ENCODE measurements at places on chromosomes 12 and 14. TPM values are rescaled to one million over a fixed set of nuclear protein-coding genes. Genes with fewer than 3 reads are reported as not detected.
A peak's percentile ranks its signal among the peaks of the same experiment; 100 is the strongest.

The NELL2 gene
- total RNA-seq, result not detected

The ATP5MC2 gene
- total RNA-seq, result 299 TPM

The RBMS2 gene
- 79.0 TPM for total RNA-seq

The PSMB5 gene
- total RNA-seq, result 243 TPM

The STXBP6 gene
- total RNA-seq, result 16.8 TPM

DNA sequence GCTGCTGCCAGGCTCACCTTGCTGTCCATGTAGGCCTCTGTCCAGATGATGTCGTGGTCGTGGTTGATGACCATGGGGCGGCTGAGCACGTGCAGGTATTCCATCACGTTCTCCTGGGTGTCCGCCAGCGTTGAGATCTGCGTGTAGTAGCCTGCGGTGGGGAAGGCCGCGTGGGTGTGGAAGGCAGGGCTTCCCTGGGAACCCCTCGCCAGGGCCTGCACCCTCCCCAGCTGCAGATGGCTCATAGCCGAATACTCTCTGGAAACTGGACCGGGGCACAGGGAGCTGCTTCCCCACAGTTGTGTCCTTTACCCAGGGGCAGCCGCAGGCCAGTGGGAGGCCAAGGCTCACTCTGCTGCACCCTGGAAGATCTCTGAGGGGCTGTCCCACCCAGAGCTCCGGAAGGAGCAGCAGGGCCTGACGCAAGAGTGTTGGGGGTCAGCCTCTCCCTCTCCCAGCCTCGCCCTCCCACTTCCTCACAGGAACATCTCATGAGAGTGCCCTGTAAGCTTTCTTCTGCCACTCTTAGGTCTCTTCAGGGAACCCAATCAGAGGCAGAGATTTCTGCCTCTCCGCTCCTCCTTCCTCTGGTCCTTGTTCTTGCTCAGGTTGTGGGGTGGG, 35.5 kb downstream of the CACNA2D4 start:
- no peaks in the 10 kb centered on the region for H3K4me1 ChIP-seq
- H3K36me3 ChIP-seq, result no peaks in the 10 kb centered on the region
- H3K27me3 ChIP-seq, result peaks cover 50% of the 10 kb centered on the region
- H3K27ac ChIP-seq, result no peak overlapping the region

DNA sequence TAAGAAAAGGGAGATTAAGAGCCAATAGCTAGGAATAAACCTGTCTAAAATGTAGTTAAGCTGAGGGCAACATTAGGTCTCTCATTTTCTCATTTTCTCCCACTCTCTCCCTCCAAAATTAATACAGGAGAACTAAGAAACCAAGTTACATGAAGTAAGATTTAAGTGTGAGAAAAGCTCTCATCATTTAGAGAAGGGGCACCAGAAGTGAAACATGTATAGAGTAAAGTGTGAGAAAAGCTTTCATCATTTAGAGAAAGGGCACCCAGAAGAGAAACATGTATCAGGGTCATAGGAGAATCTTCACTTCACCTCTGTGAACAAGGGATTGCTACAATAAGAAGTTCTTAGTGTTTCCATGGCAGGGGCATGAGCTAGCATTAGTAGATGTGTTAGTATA, 132.4 kb upstream of the CNTN1 start:
- H3K27me3 ChIP-seq, result no peaks in the 10 kb centered on the region
- no peaks in the 10 kb centered on the region for H3K4me1 ChIP-seq
- no peak overlapping the region for H3K27ac ChIP-seq
- 0 out of 2 replicates have a peak, but pooled peaks cover 5% of the 10 kb centered on the region for H3K36me3 ChIP-seq
- DNase-seq, result no peak

- H3K4me1 ChIP-seq, result peaks cover 13% of the 10 kb centered on the region
- DNase-seq, result no peak
- H3K27ac ChIP-seq, result no peak overlapping the region
- peak overlapping the region; percentile 46 for H3K4me3 ChIP-seq
- no peaks in the 10 kb centered on the region for H3K36me3 ChIP-seq
Observed at GRCh38 chr14:53963320-53964227, 6.9 kb upstream of the BMP4 start.

GRCh38 chr14:51087031-51087441, 7.9 kb downstream of the TRIM9 start:
- H3K27ac ChIP-seq, result no peak overlapping the region
- peaks cover 3% of the 10 kb centered on the region for H3K27me3 ChIP-seq
- no peak overlapping the region for H3K4me3 ChIP-seq
- H3K4me1 ChIP-seq, result no peaks in the 10 kb centered on the region

- no peak for DNase-seq
- H3K4me3 ChIP-seq, result no peak overlapping the region
- no peaks in the 10 kb centered on the region for H3K36me3 ChIP-seq
- H3K27me3 ChIP-seq, result no peaks in the 10 kb centered on the region
- no peak overlapping the region for H3K27ac ChIP-seq
- no peaks in the 10 kb centered on the region for H3K4me1 ChIP-seq
Observed at GRCh38 chr14:97428808-97429440, 631.7 kb downstream of the VRK1 start.

DNA sequence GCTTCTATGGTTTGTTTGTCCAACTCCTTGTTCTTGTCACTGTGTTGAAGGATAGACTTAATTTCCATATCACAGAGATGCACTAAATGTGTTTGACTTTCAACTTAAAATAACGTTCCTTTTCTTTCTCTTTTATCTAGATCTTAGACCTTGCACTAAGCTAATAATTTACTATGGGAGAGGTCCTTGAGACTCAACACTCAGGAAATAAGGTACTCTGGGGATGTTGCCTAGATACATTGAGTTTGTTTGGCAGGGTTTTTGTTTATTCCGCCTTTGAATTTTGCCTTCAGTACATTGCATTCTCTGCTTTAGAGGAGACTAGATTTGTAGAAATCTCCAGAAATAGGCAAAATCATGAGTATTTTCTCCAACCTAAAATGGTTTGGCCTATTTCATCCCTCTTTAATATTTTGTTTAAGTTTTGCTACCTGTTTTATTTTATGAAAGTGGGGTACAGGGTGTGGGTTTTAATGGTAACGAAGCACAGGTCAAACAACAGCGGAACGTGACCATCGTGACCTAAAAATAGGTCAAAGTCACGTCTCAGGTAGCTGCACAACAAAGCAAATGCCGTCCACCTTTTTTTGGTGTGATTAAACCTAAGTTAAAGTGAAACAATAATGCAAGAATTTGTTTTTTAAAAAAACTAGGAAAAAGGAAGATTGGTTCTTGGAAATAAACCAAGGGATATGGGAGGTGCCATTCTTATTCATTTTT, 115.3 kb upstream of the CPSF6 start:
- no peaks in the 10 kb centered on the region for H3K36me3 ChIP-seq
- no peaks in the 10 kb centered on the region for H3K4me1 ChIP-seq
- peaks cover 16% of the 10 kb centered on the region for H3K27me3 ChIP-seq
- no peak for DNase-seq
- H3K27ac ChIP-seq, result no peak overlapping the region

GRCh38 chr14:92426237-92426636, 87.3 kb upstream of the RIN3 start:
- peaks cover 8% of the 10 kb centered on the region for H3K27me3 ChIP-seq
- DNase-seq, result peak; percentile 30
- H3K4me3 ChIP-seq, result peak overlapping the region; percentile 10
- H3K36me3 ChIP-seq, result peaks cover 13% of the 10 kb centered on the region
- H3K27ac ChIP-seq, result peak overlapping the region; percentile 2
- H3K4me1 ChIP-seq, result peaks cover 28% of the 10 kb centered on the region

DNA sequence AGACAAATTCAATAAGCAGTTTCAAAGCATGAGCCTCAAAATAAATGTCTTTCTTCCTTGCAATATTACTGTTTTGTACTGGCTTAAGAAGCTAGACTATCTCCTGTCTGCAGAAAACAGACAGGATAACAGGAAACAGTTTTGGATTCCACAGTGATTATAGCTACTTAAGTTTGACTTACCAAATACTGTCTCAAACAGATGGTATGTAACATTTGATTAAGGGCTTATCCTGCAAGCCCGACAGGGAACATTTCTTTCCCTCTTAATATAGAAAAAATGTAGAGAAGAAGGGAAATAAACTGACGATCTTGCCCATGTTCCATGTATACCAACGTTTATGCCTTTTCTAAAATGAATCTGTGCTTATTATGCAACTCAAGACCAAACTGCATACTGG, 179.9 kb upstream of the EEA1 start:
- peaks cover 69% of the 10 kb centered on the region for H3K4me1 ChIP-seq
- peak overlapping the region; percentile 56 for H3K4me3 ChIP-seq
- no peaks in the 10 kb centered on the region for H3K36me3 ChIP-seq
- peak; percentile 31 for DNase-seq

- peaks cover 26% of the 10 kb centered on the region for H3K4me1 ChIP-seq
- no peak overlapping the region for H3K27ac ChIP-seq
- H3K36me3 ChIP-seq, result no peaks in the 10 kb centered on the region
- peak overlapping the region; percentile 60 for H3K4me3 ChIP-seq
Observed at GRCh38 chr12:91773749-91774429, 371.8 kb downstream of the BTG1 start.

GRCh38 chr14:104442107-104442551, 137.4 kb upstream of the C14orf180 start:
- peaks cover 6% of the 10 kb centered on the region for H3K36me3 ChIP-seq
- H3K4me3 ChIP-seq, result no peak overlapping the region
- no peaks in the 10 kb centered on the region for H3K4me1 ChIP-seq
- no peak for DNase-seq
- H3K27me3 ChIP-seq, result no peaks in the 10 kb centered on the region

- DNase-seq, result peak; percentile 31
- no peaks in the 10 kb centered on the region for H3K27me3 ChIP-seq
- H3K36me3 ChIP-seq, result peaks cover 26% of the 10 kb centered on the region
- peaks cover 31% of the 10 kb centered on the region for H3K4me1 ChIP-seq
Observed at GRCh38 chr12:63822352-63822751, 22.1 kb upstream of the SRGAP1 start.

DNA sequence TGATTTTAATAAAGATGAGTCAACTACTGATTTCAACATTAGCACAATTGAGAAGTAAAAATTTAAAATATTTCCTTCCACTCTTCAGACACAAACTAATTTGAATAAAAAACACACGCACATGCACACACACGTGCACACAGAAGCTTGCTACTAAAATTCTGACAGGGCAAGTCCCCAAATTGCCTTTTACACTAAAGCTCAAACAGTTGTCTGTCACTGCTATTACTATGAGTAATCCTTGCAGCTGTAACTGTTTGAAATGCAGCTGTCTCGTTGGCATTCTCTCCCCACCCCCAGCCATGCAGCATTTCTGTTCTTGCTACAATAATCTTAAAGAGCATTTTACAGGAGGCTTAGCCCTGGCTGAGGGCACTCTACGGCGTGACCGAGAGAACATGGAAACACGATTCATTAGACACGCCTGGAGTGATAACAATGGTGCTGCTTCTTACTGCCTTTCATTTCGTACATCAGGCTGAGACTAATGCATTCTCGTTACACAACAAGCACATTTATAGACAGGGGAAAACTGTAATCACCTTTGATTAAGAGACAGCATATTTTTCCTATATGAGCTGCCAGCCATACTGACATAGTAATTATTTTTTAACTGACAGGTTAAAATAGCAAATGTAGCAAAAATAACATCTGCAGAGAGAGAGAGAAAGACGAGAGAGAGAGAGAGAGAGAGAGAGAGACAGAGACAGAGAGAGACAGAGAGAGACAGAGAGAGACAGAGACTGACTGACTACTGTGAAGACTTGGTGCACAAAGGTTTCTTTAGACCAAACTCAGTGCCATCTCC, 153.8 kb downstream of the MED13L start:
- peaks cover 5% of the 10 kb centered on the region for H3K36me3 ChIP-seq
- H3K27me3 ChIP-seq, result no peaks in the 10 kb centered on the region
- peak overlapping the region; percentile 18 for H3K27ac ChIP-seq
- peaks cover 88% of the 10 kb centered on the region for H3K4me1 ChIP-seq
- peak; percentile 23 for DNase-seq

GRCh38 chr12:47636908-47637780, 68.7 kb downstream of the RPAP3 start:
- no peak overlapping the region for H3K4me3 ChIP-seq
- no peak overlapping the region for H3K27ac ChIP-seq
- peaks cover 44% of the 10 kb centered on the region for H3K36me3 ChIP-seq
- H3K4me1 ChIP-seq, result peaks cover 6% of the 10 kb centered on the region
- H3K27me3 ChIP-seq, result no peaks in the 10 kb centered on the region
- peak; percentile 1 for DNase-seq

DNA sequence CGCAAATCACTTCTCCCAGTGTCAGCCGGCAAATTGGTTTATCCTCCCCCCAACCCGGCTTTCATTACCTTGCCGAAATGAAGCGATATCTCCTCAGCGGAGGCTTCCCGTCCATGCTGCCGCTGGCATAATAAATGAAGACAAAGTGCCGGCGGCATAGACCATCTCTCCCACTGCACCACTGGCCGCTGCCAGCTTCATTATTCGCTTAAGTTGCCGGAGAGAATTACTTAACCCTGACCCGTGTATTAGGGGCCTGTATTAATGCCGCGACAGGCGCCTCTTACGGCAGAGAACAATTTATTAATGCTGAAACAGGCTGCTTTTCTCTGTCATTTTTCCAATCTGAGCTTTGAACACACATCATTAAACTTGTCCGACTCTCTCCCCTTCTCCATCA, 17.5 kb upstream of the GPATCH2L start:
- no peaks in the 10 kb centered on the region for H3K4me1 ChIP-seq
- H3K27ac ChIP-seq, result no peak overlapping the region
- peaks cover 47% of the 10 kb centered on the region for H3K27me3 ChIP-seq
- no peak overlapping the region for H3K4me3 ChIP-seq
- H3K36me3 ChIP-seq, result no peaks in the 10 kb centered on the region

DNA sequence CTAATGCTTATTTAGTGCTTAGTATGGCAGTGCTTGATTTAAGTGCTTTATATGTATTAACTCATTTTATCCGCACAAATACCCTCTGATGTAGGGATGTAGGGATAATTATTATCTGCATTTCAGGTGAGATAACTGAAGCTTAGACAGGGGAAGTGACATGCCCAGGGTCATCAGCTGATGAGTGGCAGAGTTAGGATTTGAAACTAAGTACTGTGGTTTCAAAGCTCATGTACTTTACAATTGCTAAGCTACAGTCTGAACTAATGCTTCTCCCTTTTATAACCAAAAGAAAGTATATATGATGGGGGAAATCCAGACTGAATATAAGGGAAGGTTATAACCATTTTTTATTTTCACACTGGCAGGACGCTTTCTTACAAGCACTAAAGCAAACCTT, 229.6 kb upstream of the NAV3 start:
- no peaks in the 10 kb centered on the region for H3K4me1 ChIP-seq
- no peak overlapping the region for H3K4me3 ChIP-seq
- H3K27ac ChIP-seq, result no peak overlapping the region
- peaks cover 3% of the 10 kb centered on the region for H3K27me3 ChIP-seq

DNA sequence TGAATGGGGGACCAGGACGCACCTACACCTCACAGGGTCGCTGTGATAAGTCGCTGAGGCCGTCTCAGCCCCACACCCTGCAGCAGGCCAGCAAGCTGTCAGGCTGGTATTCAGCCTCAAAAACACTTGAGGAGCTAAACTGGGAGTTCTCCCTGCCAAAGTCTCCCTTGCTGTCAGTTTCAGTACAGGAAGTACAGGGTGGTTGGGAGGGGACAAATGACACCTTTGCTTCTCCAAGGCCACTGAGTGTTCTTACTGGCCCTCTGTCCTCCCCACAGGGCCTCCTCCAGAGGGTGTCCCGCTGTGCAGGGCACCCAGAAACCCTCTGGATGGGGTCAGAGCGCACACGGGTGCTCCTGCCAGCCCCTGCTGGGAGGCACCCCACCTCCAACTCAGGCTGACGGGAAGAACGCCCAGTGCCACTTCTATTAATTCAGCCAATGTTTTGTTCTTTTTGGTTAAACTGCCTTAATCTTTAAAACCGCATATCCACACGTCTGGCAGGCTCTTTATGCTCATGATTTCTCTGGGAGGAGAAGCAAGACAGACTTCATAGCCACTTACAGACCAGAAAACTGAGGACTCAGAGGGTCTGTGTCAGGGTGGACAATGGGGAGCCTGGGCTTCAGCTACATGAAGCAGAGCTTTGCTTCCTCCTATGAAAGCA, 75.9 kb downstream of the ITPK1 start:
- H3K36me3 ChIP-seq, result no peaks in the 10 kb centered on the region
- H3K27me3 ChIP-seq, result peaks cover 4% of the 10 kb centered on the region
- no peak for DNase-seq
- H3K27ac ChIP-seq, result no peak overlapping the region

Data from HFFc6 (cell line).